RPMI8226 (cell line): ENCODE measurements at places on chromosomes 3 and 15.

GRCh38 chr3:52144796-52145735 lies 9.2 kb downstream of the POC1A start:
- no peak for DNase-seq

DNA sequence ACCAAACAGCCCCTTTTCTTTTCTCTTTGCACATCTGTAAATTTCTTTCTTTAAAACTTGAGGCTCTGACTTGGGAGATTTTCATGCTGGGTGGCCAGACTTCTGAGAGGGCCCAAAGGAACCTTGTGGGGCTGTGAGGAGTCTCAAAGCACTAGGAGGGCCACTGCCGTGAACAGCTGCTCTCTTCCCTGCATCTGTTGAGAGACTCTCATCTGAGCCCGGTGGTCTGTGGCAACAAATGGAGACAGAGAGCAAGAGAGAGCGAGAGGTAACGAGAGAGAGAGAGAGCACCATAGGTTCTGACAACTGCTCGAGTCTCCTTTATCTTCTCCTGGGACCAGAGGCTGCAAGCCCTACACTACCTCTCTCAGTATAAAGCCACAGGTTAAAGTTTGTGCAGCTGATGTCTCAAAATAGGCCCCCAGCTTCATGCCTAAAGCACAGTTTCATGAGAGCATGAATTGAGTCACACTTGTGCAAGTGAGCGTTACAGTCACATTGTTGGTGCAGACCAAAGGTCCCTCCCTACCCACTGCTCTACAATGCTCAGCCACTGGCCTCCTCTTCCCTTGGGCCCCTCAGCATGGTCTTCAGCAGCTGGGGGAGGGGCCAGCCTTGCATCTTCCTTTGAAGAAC lies 60.7 kb downstream of the ZNF621 start:
- no peak for DNase-seq

- DNase-seq: no peak
Measured at GRCh38 chr15:40486066-40486770, 15.4 kb downstream of the CHST14 start.

DNA sequence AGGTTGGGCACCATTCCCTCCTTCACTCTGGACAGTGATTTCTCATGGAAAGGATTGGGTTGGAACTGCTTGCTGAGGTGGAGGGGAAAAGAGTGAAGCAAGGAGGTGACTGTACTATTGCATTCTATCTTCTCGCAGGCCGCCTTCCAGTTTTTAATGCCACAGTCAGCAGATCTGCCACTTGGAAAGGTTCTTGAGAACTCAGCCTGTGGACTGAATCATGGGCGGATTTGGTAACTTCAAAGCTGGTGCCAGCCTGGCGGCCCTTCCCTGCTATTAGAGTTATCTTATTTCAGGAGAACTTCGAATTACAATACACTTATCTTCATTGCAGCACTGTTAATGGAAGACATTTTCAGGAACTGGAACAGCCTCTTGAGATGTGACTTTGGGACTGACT lies 23.1 kb upstream of the SLC28A2 start:
- DNase-seq: no peak

GRCh38 chr3:16496008-16496407 lies 17.5 kb downstream of the RFTN1 start:
- no peak for DNase-seq

DNA sequence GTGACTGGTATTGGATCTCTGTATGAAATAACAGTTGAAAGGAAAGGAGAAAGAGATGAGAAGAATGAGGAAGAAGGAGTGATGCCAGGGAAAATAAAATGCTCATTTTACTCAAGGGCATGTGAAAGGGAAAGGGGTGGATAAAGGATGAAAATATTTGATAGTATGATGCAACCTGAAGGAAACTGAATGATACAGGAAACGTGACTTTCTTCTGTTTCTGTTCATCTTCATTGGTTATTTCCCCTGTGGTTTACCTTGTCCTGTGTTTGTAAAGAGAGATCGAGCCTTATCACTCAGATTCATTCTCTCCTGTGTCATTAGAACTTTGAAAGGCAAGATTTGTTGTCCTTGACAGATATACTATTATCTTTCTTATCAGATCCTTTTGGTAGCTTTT lies 243.6 kb upstream of the SLITRK3 start:
- no peak for DNase-seq
